ENCODE measurements at places on chromosomes 5 and 9.

GRCh38 chr9:3746296-3747275 lies 220.8 kb upstream of the RFX3 start:
- no peak for DNase-seq

GRCh38 chr5:96659170-96659569 lies 3.0 kb upstream of the CAST start:
- DNase-seq, result no peak

DNA sequence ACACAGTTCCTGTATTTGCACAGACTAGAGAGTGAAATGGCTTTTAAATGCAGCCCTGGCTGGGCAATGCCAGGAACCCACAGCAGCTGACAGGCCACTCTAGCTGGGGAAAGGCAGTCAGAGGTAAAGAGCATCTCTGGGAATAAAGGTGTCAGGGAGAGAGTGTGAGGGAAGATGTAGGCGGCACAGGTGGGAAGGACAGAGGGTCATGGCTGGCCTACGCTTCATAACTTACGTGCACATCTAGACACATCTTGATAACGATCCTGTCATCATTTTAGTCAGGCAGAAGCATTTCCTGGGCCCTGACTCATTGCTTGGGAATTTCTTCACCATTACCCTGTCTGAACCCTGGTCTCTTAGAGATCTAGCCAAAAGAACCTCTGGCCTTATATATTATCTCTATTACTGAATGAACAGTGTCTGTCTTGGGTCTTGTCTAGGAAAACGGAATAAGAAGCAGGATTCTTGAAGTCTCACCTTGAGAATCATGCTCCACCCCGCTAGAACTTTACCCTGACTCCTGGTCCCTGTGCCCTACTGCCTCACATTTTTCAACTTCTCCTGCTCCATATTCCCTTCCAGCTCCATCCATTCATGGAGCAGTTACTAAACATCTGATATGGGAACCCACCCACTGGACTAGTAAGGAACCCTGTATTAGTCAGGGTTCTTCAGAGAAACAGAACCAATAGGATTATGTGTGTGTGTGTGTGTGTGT lies 106.4 kb upstream of the ELL2 start:
- no peak for DNase-seq

GRCh38 chr5:56517011-56517416 lies 283.9 kb upstream of the ANKRD55 start:
- DNase-seq, result no peak

- no peak for DNase-seq
Measured at GRCh38 chr5:122473138-122473843, 161.3 kb downstream of the SNCAIP start.

DNA sequence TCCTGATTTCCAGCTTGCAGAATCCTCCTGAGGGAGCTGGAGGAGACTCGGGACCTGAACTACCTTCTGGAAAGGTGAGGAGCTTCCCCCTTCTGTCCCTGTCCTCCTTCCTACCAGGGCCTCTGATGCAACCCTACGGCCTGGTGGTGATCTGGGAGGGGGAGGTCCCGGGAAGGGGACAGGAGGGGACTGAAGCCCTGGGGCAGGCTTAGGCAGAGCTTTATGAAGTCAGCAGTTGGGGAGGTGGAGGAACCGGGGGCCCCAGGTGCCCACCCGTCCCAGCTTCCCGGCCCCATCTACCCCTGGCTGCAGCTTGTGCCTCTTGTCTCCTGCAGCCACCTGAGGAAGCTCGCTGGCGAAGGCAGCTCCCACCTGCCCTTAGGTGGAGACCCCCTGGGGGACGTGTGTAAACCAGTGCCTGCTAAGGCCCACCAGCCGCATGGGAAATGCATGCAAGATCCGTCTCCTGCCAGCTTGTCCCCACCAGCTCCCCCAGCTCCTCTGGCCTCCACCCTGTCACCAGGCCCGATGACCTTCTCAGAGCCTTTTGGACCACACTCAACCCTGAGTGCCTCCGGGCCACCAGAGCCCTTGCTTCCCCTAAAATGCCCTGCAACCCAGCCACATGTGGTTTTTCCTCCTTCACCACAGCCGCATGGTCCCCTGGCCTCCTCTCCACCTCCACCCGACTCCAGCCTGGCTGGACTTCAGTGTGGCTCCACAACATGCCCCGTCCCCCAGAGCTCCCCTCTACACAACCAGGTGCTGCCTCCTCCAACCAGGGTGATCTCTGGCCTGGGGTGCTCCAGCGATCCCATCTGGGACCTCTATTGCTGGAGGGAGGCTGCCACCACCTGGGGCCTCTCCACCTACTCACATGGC lies 2.1 kb downstream of the SPATA31E1 start:
- DNase-seq, result no peak

GRCh38 chr5:9869616-9870288 lies 239.6 kb upstream of the TAS2R1 start:
- no peak for DNase-seq

DNA sequence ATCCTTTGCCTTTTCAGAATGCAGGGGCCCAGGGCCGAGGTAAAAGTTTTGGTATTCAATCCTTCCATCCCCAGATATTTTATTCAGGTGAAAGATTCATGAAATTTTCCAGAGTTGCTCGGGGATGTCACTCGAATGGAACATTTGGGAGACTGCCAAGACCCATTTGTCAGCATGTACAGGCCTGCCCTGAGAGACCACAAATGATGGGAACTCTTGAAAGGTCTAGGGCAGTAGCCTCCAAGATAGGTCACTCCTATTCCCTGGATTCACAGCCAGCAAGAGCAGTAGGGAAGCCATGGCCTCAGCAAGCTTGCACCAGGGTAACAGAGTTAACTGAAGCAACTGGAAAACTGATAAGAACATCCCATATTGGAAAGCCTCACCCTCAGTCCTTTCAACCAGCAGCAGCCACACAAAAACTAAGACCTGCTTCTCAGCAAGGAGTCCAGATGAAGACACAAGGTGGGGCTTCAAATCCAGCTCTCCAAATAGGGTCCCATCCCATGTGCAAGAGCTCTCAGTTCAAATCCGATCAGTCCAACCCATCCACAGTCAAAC lies 12.5 kb downstream of the CARD6 start:
- no peak for DNase-seq

- DNase-seq, result peak; percentile 63
Measured at GRCh38 chr5:29697785-29698414, 1495.6 kb upstream of the CDH6 start.

DNA sequence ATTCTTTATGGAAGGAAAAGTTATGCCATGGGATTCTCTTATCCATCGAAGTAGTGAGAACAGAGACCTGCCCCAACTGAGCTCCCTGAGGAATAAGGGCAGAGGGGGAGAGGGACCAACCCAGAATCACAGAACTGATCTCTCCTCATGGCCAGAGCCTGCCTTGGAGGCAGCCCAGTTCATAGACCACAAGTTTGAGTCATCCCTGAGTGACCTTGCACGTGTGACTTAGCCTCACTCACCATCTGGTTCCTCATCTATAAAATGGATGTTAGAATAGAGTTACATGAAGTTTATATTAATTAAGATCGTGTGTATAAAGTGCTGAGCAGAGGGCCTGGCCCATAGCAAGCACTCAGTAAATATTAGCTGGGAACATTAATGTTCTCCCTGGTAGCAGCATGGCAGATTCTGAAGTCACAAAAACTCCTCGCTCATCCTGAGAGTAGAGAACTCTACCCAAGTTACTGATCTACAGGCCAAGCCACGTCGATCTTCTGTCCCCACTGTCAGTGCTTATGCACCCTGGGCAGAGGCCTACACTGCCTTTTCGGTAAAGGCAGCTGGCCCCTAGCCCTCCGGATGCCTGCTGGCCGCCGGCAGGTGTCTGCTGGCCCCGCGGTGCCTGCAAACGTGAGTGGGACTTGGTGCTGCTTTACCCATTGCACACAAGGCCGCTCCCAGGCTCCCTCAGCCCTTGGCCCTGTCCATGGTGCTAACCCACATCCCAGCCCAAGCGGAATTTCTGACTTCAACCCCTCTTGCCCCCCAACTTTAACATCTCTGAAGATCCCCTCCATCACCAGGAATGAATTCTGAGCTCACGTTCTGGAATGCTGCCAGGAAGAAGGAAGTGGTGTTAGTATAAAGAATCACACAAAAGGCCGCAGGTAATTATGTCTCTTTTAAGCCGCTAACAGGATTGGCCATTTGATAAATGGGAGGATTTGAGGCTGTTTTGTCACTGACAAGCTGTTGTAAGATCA lies 61.1 kb upstream of the ARAP3 start:
- peak; percentile 91 for DNase-seq

DNA sequence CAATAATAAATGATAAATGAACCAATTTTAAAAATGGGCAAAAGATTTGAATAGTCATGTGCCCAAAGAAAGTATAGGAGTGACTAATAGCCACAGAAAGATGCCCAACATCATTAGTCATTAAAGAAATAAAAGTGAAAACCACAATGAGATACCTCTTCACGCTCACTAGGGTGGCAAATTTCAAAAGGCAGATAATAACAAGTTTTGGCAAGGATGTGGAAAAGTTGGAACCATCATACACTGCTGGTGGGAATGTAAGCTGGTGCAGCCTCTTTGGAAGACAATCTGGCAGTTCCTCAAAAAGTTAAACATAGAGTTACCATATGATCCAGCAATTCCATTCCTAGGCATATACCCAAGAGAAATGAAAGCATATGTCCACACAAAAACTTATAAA lies 1819.8 kb downstream of the MAT2B start:
- no peak for DNase-seq

DNA sequence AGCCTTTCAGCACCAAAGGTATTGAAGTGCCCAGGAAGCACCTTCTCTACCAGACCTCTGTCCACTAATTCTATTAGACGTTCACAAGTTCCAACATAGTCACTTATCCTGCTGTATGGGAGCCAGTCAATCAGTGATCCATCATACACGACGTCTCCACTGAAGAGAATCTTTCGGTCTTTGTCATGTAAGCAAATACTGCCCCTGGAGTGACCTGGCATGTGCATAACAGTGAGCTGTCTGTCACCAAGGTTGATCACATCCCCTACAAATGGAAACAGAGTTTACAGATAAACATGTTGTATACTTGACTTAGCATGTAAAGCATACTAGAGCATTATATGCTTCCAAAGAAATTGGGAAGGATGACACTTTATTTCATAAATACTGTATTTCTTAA lies 13.3 kb downstream of the MBLAC2 start:
- DNase-seq, result peak; percentile 19

DNA sequence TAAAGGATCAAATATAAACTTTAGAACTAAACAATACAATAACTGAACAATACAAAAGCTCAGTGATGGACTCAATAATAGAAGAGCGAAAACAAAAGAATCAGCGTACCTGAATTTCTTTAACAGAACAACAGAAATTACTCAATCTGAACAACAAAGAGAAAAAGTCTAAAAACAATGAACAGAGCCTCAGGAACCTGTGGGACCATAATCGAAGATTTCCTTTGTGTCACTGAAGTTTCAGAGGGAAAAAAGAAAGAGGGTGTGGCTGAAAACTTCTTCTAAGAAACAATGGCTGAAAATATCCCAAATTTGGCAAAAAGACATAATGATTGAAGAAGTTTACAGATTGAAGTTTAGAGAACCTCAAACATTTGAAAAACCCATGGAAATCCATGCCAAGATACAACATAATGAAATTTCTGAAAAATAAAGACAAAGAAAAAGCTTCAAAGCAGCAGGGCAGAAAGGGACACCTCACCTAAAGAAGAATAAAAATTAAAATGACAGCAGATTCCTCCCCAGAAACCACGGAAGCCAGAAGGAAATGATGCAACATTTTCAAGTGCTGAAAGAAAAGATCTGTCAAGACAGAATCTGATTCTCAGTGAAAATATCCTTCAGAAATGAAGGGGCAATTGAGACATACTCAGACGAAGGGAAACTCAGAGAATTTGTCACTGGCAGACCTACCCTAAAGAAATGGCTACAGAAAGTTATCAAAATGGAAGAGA lies 288.8 kb downstream of the ARL15 start:
- no peak for DNase-seq

GRCh38 chr9:124014211-124014955 lies 2.8 kb downstream of the LHX2 start:
- no peak for DNase-seq

DNA sequence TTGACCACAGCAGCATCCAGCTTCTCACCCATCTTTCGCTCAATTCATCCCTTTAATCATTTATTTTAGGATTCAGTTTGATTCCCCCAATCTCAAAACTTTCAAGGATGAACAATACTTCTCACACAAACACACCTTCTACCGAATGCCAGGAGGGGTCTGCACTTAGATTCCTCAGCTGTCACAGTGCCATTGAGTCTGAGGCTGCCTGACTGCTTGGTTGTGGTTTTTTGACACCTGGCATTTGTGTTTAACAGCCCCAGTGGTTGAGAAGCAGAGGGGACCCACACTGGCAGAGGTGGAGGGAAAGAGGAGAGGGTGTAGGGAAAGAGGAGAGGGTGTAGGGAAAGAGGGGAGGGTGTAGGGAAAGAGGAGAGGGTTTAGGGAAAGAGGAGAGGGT lies 54.9 kb downstream of the PALM2AKAP2 start:
- no peak for DNase-seq

GRCh38 chr5:72441094-72441723 lies 66.0 kb downstream of the ZNF366 start:
- DNase-seq, result no peak

DNA sequence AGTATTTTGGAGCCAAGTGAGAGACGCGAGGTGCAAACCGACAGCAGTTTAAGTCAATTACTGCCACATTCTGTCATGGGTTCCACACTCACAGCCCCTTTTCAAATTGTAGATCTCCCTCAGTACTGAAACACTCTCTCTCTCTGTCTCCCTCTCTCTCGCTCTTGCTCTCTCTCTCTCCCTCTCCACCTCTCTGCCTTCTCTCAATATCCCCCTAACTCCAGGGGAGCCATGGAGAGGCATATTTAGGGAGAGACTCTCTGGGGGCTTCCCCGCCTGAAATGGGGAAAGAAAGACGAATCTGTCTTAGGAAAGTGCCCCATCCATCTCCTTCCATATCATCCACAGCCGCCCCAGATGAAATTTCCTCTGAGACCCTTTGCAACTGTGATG lies 1.6 kb downstream of the BRINP1 start:
- DNase-seq, result no peak

DNA sequence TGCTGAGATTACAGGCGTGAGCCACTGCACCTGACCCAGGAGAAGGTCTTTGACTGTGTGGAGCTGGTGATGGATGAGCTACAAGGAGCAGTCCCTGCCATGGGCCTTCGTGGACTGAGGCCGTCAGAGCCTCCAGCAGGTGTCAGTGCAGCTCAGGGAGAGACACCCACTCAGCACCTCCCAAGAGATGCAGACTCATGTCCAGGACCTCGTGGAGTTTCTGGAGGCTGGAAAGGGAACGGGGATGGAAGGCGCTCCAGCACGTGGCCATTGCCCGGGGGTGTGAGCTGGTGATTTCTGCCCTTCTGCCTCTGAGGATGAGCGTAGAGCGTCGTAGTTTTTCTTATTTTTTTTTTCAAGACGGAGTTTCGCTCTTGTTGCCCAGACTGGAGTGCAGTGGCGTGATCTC lies 9.5 kb downstream of the TOR4A start:
- DNase-seq, result peak; percentile 85

GRCh38 chr5:172117977-172118701 lies 69.9 kb downstream of the STK10 start:
- DNase-seq, result no peak

GRCh38 chr5:103883143-103883542 lies 320.6 kb upstream of the NUDT12 start:
- DNase-seq, result no peak

GRCh38 chr9:88567870-88568269 lies 32.9 kb downstream of the NXNL2 start:
- DNase-seq, result no peak

Data from GM23338 (cell line).